ENCODE measurements at places on chromosomes 6 and 20.

DNA sequence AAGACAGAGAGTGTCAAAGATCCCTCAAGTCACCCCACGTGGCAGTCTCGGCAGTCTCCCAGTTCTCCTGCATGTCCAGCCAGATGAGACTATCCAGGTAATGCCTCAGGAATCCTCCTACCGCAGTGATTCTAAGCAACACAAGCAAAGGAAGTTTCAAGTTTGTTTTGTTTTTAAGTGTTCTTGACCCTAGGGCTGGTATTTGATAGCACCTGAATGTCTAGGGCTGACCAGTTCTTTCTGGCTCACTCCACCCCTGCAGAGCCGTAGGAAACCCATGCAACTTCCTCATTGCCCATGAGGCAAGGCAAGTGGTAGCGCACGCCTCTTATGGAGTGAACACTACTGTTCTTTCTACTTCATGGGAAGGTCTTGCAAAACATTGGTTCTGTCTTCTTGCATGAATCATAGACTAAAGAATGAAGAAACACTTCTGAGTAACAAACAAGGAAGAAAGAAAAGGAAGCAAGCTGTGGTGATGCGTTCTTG, 24.8 kb upstream of the FOXQ1 start:
- DNase-seq, result no peak

DNA sequence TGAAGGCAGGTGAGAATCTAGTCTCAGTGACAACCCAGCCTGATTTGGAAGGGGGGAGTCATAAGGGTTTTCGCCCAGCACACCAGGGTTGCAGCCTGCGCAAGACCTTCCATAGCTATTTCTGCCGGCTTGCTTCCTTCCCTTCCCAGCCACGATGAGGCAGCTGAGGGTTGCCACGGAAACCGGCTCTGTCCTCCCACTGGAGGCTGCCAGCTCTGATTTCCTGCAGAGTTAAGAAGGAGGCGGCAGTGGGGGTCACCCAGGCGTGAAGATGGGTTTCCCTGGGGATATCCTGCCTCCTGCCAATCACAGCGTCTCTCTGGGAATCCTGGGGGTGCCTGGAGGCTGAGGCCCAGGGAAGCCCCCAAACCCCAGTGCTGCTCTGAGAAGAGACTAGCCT, 23.1 kb upstream of the KCNB1 start:
- DNase-seq, result no peak

DNA sequence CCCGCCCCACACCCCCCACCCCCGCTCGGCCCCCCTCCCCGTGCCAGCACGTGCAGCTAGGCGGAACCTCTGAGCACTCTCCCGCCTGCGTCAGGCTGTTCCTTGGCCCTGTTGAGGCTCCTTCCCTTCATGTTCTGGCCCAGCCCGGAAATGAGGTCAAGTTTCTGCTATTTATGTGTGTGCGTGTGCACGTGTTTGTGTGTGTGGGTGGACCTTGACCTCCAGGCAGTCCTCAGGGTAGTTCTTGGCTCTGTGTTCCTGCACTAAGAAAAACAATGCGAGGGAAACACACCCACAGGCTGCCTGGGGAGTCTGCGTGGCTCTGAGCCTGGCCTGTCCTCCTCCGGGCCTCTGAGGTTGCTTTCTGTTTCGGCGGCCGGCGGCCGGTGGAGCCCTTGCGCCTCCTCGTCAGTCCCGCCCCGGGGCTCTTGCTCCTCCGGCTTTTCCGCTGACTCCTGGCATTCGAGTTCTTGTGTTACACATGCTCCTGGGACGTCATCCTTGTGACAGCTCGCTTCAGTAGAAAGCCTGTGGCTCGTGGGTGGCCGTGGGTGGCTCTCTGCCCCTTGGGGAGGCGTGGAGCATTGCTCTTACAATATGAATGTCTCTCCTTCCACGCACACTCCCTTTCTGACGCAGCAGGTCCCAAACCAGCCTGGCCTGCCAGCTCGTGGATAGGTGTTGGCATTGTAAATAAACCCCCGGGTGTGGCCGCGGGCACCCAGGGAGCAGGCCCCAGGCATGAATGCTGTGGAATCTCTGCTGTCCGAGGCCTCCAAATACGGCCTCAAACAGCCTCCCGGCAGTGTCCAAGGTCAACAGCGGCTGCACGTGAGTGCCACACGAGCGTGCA, 10.0 kb downstream of the SLCO4A1 start:
- peak; percentile 90 for DNase-seq

GRCh38 chr20:24732599-24732998, 216.5 kb upstream of the CST7 start:
- no peak for DNase-seq

DNA sequence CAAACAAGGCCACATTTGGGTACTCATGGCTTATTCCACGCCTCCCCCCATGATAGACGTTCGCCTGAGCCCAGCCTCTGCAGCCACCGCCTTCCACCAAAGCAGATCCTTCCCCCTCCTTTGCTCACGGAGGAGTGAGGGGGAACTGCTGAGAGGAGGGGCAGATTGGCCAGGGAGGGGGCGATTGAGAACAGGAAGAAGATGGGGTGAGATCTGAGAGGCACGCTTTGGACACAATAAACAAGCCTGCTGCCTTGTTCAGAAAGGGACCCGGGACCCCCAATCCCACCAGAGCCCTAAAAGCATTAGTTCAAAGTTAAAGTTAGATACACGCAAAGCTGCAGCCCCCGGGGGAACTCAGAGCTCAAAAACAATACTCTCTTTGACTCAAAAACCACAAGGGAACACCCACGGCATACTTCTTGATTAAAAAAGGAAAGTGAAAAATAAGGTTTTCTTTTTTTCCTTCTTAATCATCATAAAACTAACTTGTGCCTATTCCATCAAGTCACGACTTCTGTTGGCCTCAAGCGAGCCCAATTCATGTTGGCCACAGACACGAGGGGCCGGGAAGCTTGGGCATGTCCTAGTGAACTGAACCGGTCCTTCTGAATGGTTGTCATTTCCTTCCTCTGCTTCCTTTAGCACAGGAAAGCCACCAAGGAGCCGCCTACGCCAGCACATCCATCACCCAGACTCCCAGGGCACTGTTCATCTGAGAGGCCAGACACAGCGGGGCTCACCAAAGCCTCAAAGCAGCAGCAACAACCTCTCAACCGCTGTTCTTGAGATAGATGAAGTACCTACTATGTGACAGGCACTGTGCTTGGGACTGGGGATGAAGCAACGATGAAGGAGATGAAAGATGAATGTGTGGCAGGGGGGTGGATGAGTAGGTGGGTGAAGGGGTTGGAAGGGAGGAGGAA, 44.7 kb downstream of the NFATC2 start:
- no peak for DNase-seq

- DNase-seq, result no peak
These were observed 32.4 kb upstream of the TCP11 start for GRCh38 chr6:35173427-35174087.

GRCh38 chr20:49460916-49461315, 21.6 kb downstream of the KCNB1 start:
- DNase-seq, result no peak

GRCh38 chr6:44221291-44221960, 2.0 kb upstream of the SLC29A1 start:
- DNase-seq, result peak; percentile 93

DNA sequence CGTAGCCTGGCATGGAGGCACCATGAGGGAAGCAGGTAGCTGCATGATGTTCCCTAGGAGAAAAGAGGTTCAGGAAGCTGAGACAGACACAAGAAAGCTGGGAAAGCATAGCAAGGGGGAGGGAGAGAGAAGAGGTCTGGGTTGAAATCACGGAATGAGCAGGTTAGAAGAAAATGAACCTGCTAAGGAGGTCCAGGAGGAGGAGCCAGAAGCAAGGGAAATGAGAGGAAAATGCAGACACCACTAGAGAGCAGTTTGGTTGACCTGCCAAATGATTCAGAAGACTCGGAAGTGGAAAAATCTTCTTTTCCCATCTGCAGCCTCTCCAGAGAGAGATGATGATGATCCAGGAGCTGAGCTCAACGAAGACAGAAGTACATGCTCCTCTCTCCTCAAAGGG, 70.9 kb downstream of the VIP start:
- no peak for DNase-seq

DNA sequence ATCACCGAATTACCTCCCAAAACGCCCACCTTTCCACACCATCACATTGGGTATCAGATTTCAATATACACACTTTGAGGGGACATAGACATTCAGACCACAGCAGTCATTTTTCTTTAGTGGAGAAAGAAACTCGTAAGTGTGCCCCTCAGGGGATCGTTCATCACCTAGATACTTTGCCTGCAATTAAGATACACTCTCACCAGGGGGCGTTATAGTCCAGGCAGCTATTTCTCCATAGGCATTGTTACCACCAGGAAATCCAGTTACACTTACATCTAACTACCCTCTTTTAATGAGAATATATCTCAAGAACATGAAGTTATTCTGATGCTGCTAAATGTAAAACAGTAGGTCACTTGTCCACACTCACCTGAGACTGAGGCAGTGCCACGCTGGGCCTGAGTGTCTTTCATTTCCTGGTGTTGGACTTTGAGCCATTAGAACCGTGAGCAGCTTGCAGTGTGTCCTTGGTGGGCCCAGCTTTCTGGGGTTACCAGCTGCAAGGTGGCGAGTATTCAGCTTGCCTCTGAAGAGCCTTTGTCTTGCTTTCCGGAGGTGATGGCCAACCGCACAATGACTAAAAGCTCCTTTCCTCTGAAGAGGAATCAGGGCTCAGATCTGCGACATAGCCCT, 35.1 kb upstream of the UNC93A start:
- no peak for DNase-seq

DNA sequence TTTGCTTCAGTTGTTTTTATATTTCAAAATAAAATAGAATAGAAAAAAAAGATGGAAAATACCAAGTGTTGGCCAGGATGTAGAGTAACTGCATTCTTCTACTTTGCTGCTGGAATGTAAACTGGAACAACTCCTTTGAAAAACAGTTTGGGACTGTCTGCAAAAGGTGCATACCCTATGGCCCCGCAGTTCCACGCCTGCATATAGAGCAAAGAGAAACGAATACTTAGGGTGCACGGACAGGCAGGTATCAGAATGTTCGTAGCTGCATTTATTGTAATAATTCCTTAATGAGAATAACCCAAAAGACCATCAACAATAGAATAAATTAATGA, 603 bp upstream of the RAB23 start:
- no peak for DNase-seq

GRCh38 chr6:12800120-12800519, 83.6 kb downstream of the PHACTR1 start:
- no peak for DNase-seq

DNA sequence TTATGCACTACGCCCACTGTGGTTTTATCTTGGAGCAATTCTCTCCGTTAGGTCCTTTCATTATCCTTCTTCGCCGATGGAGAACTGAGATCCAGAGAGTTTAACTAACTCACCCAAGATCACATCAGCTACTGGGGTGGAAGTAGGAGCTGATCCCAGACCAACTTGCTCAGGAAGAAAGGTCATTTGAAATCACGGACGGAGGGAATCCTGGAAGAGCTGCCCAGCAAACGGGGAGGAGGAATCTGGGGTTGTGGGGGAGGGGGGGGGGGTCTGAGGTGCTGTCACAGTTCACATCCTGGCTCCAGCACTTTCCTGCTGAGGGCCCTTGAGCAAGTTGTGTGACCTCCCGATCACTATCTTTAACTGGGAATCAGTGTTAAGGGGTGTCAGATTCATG, 62.0 kb downstream of the NPEPL1 start:
- DNase-seq, result no peak
